ENCODE measurements at places on chromosomes 7 and 10.

GRCh38 chr10:110368556-110368955 is 63.8 kb upstream of the SMNDC1 start:
- DNase-seq, result no peak

GRCh38 chr10:60663850-60664249 is 114.4 kb upstream of the CDK1 start:
- peak; percentile 55 for DNase-seq

GRCh38 chr7:20172736-20173334 is 44.3 kb downstream of the MACC1 start:
- no peak for DNase-seq

GRCh38 chr10:112536663-112537062 is 89.6 kb downstream of the VTI1A start:
- no peak for DNase-seq

- DNase-seq, result peak; percentile 19
Observed at GRCh38 chr10:71184421-71184820, 27.9 kb upstream of the UNC5B start.

DNA sequence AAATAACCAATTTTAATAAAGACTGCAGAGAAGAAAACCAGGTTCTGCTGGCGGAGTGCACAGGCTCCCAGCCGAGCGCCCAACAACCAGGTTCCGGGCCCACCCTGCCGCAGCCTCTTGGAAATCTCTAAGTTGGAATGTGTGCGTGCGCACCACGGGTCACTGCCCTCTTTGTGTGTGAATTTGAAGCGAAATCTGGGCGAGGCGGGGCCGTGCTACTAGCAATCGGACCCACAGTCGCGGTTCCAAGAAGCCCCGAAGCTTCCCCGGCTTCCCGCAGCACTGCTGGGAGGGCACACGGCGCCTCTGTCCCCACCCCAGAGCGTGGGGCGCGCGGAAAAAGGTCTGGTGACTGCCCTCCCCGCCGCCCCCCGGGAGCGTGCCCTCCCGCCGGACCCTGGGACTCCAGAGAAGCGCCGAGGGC is 666 bp upstream of the MAP3K8 start:
- DNase-seq, result peak; percentile 46

DNA sequence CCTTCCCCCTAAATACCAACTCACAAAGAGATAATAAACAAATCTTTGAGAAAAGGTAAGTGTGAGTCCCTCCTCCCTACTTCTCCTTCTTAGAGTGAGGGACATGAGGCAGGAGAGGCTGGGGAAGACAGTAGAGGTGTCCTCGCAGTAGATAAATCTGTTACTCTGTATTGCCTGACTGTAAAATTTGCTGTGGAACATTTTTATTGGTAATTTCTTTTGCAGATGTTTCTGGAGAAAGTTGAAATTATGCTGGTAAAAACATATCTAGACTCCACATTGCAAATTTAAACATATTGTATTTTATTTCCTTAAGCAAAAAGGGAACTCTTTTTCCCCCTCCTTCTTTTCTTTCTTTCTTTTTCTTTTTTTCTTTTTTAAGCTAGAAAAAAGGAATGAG is 58.5 kb downstream of the PLCE1 start:
- no peak for DNase-seq

DNA sequence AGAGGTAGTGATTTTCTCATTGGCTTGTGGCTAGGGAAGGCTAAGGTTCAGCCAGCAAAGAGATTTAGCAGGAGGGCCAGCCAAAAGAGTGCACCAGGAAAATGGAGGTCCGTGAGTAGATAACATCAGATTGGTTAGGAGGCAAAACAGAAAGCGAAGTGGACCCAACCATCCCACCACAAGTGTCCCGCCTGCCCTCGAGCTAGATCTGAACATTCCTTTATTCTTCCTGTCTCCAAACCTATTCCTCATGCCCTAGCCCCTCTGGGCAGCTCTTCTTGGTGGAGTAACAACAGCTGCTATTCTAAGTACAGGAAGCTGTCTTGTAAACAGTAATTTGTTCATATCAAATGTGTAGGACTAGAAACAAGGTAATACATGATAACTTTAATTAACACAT is 85.7 kb upstream of the BET1 start:
- no peak for DNase-seq

- no peak for DNase-seq
Observed at GRCh38 chr7:158011941-158012340, 575.7 kb downstream of the PTPRN2 start.

GRCh38 chr10:49171326-49172060 is 16.7 kb downstream of the TMEM273 start:
- no peak for DNase-seq

GRCh38 chr7:140275069-140275965 is 98.5 kb upstream of the KDM7A start:
- no peak for DNase-seq

DNA sequence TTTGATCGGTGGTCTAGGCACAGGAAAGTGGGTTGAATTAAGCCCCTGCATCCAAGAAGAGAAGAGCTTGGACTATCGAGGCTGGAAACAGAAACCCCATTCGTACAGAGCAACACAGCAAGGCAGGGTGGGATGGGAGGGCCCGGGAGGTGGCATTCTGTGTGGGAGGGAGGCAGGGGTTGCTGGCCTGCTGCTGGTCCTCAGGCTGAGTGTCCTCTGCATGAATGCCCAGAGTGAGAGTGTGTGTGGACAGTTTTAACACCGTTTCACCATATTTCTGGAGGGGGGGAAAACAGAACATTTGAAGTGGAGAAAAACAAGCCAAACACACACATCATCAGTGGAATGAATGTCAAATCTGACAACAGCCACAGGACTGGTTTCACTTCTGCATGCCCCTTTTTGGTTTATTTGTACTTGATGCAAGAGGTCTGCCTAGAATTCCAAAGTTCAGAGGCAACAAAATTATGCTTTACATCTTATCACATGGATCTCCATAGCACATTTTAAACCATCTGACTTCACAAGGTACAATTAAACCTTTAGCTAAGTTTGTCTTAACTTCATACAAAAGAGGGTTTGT is 11.1 kb upstream of the ENO4 start:
- no peak for DNase-seq
